ENCODE measurements at places on chromosomes 4 and X.

- no peak for DNase-seq
Measured at GRCh38 chrX:5474282-5474681, 754.4 kb downstream of the NLGN4X start.

- no peak for DNase-seq
Measured at GRCh38 chrX:93741811-93742210, 67.8 kb downstream of the FAM133A start.

DNA sequence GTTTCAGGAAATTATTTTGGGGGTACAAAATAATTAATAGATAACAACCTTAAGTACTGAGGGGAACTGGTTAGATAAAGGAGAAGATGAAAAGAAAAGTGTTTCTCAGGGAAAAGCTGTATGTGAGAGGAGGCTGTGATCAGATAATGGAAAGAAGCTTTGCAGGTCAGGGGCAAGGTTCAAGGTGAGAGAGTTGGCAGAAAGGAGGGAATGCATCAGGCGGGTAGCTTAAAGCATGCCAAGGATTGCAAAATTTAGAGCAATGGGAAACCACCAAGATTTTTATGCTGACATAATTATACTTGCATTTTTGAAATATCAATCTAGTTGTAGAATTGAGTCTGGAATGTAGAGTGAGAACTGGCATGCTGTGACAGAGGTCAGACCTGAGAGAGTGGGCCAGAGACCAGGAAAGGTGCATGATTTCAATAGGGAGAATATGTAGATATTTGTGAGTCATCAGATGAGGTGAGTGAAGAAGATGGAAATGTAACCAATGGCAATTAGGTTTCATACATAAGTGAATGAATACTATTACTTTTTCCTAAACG lies 508.7 kb downstream of the TRIML1 start:
- DNase-seq = no peak

DNA sequence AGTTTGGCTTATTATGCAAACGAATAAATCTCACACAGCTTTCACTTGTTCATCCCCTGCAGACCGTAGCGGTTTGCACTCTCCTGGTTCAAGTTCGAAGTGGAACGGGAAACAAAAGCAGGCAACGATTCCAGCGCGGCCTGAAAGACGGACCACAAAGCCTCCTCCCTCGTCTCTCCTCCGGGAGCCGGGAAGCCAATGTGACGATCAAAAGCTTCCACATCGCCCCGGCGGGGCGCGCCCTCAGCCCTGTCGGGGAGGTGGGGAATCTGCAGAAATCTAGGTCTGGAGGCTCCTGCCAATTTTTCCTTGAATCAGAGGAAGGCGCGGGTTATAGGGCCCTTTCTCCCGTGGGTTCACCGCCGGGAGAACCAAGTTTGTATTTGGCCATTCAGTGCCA lies 16.9 kb upstream of the ZIC3 start:
- no peak for DNase-seq

GRCh38 chrX:65667157-65667502 lies 324 bp upstream of the MSN start:
- DNase-seq = no peak

DNA sequence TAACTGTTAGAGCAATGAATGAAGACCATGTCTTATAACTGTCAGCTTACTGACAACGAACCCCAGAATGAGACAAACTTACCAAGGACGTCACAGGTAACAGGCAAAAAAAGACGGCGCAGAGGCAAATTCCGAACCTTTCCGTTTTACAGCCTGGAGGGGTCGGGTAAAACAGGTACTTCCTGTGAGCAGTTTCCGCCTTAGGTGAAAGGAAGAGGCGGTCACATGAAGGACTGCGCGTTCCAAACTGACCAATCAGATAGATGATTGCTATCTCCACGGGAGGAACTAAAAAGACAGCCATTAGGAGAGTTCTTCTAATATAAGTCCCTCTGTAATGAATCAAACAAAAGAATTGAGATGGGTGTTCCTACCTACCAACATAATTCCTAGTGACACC lies at the start of gene COX7B2:
Gene COX7B2, minus strand, starts transcription at position 168 of the 400 bp plus-strand sequence. CDS start 174,053 bp downstream, outside the sequence.
- DNase-seq = no peak

DNA sequence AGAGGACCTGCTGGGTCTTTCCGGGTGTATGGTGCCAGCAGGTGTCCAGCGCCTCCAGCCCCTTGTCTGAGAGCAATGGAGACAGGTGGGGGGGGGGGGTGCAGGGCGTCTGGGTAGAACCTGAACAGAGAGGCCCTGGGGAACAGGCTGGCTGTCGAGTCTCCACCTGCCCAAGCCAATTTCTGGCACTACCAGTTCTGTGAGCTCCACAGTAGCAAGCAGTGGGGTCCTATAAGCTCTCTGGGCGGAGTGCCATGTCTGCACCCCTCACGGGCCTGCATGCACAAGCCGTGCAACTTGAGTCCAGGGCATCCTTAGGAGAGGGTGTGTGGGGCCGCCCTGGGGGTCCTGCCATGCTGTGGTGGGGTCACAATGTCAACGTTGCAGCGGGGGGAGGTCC lies 10.1 kb upstream of the FGFR3 start:
- no peak for DNase-seq

- no peak for DNase-seq
Measured at GRCh38 chrX:136828830-136829229, 48.1 kb upstream of the ARHGEF6 start.

DNA sequence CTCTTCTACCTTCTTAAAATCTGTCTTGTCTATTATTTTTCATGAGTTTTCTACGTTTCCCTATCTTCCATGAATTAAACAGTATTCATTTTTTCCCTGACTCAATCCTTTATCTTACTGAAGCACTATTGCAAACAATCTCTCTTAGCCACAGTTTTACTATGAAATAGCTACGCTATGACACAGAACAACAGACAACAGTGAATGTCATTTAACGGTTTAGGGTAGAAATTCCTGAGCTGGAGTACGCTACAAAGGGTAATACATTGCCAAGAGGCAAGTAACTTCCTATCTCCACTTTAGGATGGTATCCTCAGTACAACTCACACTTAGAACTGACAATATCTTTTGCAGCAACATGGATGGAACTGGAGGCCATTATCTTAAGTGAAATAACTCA lies 552.6 kb downstream of the INPP4B start:
- no peak for DNase-seq

GRCh38 chr4:77650787-77651186 lies 45.2 kb downstream of the CXCL13 start:
- DNase-seq = no peak

GRCh38 chr4:184234155-184234554 lies 16.5 kb upstream of the ENPP6 start:
- no peak for DNase-seq

GRCh38 chr4:32499171-32499570 lies 1779.0 kb downstream of the PCDH7 start:
- no peak for DNase-seq

DNA sequence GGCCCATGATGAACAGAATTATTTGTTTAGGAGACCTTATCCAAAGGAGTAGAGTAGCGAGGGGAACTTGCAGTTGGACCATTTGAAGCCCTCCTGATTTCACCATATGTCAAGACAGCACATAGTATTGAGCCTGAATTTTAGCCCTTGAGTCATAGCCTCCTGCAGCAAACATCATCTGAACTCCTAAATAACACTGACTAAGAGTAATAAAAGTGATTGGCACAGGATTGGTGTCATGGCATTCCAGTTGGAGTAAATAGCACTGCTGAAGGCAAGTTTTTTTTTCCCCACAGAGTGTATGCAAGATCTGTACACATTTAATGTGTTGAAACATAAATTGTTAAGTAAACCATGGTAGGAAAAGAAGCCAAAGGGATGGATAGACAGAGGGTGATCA lies 89.0 kb downstream of the COMMD8 start:
- DNase-seq = no peak

DNA sequence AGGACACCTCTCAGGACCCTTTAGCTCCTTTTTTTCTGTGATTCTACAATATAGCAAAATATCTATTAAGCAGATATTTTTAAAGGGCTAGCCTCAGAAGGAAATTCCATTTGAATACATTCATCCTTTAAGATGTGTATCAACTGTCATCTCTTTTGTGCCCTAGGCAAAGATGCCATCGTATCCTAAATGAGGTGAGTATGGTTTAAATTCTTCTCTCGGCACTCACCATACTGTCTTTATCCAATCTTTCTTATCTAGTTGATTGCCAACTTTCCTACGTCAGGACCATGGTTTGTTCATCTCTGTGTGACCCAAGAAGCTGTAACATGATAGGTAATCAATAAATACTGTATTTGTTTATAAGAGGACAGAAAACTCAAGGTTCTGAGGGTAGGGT lies 176.0 kb downstream of the LDB2 start:
- no peak for DNase-seq
